ENCODE measurements at places on chromosomes 6 and 20.

DNA sequence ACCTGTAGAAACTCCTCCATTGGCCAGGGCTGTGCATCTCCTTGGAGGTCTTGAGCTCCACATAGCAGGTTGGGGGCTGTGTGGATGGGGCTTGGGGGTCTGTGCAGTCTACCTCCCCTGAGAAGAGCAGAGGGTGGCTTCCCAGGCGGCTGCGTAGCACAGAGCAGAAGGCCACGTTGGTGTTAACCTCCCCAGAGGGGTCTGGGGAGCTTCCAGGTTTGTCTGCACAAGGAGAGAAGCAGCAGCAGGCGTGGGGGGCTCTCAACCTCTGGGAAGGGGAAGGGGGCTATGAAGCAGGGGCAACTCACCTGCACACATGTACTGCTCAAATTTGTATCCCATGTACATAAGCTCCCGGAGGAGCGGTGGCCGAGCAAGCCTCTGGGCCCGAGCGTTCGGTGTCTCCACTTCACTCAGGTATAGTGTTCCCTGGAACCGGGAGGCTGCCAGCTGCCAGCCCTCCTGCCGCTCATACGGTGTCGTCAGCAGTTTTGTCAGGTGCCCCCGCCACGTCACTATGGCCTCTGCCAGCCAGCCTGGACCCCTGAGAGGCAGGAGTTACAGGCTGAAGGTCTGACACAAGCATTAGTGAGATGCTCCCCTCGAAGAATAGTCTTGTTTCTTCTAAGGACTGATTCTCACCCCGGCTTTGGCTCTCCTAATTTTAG lies 1.2 kb downstream of the DXO start:
- DNase-seq = no peak

GRCh38 chr6:158061361-158061708 lies 79.7 kb downstream of the SYNJ2 start:
- DNase-seq = no peak

DNA sequence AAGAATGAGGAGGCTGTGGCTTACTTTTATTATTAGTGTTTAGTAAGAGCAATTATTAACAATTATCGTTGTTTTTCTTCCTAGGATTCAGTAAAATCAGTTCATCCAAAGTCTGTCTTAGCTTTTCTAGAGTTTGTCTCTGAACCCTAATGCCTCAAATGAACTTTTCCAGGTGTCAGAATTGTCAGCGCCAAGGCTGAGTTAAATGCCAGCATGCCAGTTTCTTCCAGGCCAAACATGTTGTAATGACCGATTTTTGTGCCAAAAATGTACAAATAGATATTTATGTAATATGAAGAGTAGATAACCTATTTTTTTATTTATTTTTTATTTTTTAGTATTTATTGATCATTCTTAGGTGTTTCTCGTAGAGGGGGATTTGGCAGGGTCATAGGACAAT lies 66.8 kb upstream of the SCGN start:
- DNase-seq = no peak

GRCh38 chr6:84442208-84442607 lies 214.8 kb upstream of the CEP162 start:
- no peak for DNase-seq

DNA sequence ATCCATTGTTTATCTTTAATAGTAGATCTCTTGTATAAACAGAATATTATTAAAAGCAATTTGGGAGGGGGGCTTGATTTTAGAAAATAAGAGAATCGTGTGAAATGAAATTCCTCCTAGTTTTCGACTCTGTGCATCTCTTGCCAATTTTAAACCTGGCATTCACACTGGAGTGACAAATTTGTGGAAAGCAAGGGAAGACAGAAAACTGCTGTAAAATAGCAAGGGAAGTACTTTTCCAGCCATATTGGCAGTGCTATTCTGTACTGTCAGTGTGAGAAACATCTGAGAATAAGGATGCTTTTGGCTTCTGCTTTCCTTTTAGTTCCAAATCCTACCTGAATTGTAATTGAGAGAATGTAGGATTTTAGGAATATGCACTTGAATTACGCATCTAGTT lies 40.2 kb downstream of the TOP1 start:
- no peak for DNase-seq

GRCh38 chr6:106128981-106129781 lies 43.0 kb downstream of the PRDM1 start:
- DNase-seq = no peak

DNA sequence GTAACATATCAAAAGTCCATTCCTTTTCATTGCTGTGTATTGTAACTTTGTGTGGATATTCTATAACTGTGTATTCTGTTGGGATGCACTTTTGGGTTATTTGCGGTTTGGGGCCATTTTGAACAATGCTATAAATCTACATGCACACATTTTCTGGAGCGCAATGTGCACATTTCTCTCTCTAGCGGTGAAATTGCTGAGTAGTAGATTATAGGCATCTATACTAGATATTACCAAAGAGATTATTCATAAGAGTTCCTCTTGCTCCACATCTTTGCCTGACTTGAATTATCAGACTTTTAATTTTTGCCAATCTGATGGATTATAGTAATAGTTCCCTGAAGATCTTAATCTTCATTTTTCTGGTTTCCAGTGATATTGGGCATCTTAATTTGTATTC lies 18.3 kb upstream of the FRK start:
- no peak for DNase-seq

DNA sequence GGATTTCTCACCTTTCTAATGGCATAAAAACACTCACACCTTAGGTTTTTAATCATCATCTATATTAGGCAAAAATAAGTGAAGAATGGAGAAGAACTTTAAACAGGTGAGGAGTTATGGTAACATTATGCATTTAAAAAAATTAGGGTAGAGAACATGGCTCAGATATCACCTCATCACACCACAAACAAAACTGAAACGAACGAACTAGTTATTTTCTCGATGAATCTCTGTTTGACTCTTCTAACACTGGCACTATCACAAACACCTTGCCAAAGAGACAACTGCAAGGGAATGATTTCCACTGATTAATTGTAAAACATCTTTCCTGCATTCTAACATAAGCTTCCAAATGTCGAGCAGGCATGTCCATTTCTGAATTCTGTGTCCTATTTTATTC lies 286.1 kb upstream of the GJE1 start:
- no peak for DNase-seq

- peak; percentile 41 for DNase-seq
Observed at GRCh38 chr20:20273286-20273685, 94.6 kb upstream of the INSM1 start.

DNA sequence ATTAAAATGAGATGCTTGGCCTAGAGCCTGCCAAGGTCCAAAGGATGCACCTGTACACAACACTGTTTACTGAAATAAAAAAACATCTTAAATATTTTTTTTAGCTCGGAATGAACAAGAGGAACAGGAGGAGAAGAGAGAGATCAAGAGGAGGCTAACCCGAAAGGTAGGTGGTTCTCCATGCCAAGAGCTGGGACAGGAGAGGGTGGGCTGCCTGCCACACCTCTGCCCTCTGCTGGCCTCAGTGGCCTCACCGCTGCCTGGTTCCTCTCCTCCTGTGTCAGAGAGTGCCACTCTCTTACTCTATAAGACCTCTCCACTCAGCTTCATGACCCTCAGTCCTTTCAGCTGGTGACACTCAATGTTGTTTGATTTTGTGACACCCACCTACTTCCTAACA lies 50.2 kb downstream of the TBC1D7 start:
- no peak for DNase-seq

- no peak for DNase-seq
Observed at GRCh38 chr20:11869641-11870040, 48.1 kb upstream of the BTBD3 start.

DNA sequence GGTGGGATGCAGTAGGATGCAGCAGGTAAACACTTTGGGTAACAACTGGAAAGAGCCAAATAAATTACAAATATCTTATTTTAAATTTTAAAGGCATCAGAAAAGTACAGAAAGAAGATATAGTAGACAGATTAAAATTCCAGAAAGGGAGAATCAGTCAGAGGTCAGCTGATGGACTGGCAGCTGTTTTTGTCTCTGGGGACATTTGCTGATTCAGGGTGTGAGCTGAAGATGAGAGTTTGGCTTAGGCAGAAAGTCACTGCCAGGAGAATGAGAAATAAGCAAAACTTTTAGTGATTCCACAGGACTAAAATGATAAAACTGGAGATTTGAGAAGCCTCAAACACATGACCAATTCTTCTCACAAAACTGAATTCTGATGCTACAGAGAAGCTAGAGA lies 39.5 kb downstream of the AHI1 start:
- no peak for DNase-seq

DNA sequence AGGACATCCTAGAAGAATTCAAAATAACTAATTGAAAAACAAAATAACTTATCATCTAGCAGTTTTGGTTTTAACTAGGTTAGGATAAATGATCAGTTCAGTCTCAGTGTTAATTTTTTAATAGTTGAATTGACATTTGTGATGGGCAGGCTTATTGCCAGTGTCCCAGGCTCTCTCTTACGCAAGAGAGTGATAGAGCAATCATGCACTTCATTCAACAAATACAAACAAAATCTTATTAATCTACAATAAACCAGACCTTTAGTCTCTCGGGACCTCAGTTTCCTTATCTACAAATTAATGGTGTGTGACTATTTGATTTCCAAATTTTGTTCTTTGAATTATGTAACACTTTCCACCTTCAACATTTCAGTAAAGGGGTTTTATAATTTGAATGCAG lies 385.9 kb upstream of the JAG1 start:
- DNase-seq = no peak

GRCh38 chr6:139027620-139028182 lies 844 bp upstream of the ABRACL start:
- DNase-seq = peak; percentile 68

DNA sequence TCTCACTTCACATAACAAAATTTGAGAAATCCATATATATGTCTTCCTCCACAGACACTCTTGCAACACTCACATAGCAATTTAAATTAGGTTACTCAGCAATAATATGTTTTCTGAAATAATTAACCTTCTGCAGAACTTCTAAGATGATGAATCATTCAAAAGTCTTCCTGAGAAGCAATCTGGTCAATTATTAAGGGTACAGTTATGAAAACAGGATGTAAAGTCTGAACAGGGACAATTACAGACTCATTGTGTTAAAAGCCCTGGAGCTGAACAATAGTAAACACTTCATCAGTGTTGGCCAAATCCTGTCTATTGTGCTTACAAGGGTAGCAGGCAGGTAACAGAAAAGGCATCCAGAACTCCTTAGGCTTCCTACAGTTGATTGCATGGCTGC lies 75.4 kb downstream of the FILIP1 start:
- peak; percentile 83 for DNase-seq

- DNase-seq = no peak
Observed at GRCh38 chr6:131103901-131104300, 31.4 kb upstream of the AKAP7 start.

DNA sequence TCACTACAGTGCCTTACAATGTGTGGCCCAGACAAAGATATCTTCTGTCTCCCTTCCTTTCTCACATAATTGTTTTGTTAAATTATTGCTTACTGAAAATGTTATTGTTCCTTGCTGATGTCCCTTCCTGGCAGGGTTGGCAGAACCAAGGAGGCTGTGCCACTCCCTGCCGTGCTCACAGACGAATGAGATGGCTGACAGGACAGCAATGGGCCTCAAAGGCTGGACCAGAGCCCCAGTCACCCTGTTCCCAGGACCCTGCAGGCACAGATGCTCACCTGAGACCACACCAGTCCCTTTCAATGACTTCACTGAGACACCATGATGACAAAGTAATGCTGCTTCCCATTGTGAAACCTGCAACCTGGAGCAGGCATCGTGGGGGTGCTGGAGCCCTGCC lies 375.1 kb downstream of the HACE1 start:
- no peak for DNase-seq

GRCh38 chr6:14216946-14217684 lies 99.5 kb downstream of the CD83 start:
- DNase-seq = no peak

DNA sequence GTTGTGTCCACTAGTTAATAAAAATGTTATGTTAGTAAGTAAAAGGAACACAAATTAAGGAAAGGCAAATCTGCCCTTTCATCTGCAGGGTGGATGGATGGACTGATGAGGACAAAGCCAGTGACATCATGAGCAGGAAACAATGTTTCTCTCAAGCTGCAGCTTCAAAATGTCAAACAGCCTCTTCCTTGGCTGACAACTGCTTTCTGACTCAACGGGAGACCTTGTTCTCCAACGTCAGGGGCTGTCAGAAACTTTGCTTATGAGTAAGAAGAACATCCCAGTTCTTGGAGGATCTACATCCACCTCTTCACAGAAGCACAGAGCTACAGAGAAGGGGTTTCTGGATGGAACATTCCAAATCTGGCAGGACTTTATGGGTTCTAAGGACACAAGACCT lies 6.0 kb downstream of the CST2 start:
- DNase-seq = no peak

GRCh38 chr6:3244003-3244831 lies 14.5 kb upstream of the PSMG4 start:
- DNase-seq = no peak

DNA sequence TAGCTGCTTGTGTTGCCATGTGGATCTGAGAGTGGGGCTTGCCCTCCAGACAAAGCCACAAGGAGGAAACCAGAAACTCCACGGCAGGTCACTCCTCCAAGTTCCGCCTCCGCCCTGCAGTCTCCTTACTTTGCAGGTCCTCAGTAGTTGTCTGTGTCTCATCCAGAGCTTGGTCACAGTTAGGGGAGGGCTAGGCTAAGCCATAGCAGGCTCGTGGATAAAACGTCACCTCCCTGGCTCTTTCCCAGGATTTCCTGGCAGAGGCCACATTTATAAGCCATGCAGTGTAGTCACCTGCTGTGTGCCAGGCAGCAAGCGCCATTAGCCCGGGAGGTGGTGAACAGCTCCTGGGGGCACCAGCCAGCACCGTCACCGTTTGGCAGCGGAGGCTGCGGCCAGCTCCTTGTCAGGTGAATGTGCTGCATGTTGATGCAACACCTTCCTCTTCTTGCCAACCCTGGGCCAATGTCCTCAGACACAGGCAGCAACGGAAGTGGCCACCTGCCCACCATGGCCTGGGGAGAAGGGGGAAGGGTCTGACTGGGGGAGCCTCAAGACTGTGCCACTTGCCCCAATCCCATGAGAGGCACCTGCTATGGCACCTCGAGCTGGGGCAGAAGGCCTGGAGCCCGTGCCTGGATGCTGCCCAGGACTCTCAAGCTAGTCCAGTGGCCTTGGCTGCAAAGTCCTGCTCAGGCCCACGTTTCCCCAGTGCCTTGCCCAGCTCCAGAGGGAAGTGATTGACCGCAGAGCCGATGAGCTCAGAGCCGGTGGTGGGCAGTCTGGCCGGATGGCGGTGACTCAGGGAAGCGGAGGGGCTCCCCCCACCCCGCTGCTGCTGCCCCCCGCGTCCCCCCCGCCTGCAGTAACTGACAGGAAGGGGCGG lies 39.0 kb upstream of the SLCO4A1 start:
- DNase-seq = peak; percentile 89

DNA sequence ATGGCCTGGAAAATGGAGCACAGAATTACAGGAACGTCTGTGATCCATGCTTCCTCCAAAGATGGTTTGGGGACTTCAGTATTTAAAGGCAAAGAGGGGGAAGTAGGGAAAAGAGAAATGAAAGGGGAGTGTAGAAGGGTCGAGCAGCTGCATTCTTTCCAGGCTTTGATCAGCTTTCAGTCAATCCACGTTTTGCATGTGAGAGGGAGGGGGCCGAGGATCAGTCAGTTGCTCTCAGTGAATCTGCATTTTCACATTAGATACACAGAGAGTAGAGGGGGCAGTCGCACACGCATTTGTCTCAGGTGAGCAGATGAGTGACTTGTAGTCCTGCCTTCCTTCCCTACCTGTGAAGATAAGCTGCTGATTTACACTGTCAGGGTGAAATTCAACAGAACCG lies 78.8 kb downstream of the FOXF2 start:
- DNase-seq = no peak

- DNase-seq = no peak
Observed at GRCh38 chr6:155974359-155974758, 518.7 kb upstream of the NOX3 start.

Measured in ACHN (cell line).